ENCODE measurements at places on chromosomes 7 and 10.

DNA sequence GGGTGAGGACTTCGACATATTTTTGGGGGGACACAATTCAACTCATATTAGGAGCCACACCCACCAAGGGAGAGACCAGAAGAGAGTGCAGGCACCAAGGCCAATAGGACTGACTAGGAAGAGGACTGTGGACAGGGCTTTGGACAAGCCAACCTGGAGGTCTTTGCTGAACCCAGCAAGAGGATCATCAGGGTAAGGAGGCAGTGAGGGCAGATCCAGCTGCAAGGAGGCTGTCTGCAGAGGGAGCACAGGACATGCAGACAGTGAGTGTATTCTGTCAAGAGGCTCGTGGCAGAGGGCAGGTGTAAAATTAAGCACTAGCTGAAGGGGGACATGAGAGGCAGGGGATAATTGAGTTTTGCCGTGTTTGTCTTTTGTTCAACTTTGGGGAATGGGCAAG lies 83.4 kb upstream of the MGMT start:
- no peak for DNase-seq

DNA sequence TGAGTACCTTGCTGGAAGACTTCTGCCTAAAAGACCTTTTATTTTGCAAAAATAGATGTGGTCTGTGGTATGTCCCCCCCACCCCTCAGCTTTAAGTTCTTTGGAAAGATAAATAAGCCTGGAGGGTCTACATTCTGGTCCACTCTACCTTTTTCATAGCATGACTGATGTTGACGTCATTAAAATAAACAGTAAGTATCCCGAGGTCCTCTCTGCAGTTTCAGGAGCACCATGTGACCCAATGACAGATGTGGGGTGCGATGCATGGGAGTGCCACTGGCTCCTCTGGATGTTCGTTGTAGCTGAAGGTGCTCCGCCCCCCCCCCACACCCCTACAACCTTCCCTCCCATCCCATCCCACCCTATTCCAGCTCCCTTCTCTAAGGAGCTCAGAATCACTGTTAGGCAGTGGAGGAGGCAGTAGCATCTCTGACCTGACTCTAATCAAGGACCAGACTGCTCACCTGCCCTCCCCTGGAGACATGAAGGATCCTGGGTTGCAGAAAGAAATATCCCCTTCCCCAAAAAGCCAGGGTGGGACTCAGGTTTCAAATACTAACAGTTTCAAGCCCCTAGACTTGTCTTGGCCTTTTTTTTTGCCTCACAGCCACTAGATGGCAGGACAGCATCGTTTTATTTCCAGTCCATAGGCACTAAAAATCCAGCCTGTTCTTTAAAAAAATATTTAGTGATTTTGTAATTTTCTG lies 25.1 kb downstream of the CASP7 start:
- no peak for DNase-seq

GRCh38 chr10:86438091-86438749 lies 71.6 kb upstream of the GRID1 start:
- no peak for DNase-seq

DNA sequence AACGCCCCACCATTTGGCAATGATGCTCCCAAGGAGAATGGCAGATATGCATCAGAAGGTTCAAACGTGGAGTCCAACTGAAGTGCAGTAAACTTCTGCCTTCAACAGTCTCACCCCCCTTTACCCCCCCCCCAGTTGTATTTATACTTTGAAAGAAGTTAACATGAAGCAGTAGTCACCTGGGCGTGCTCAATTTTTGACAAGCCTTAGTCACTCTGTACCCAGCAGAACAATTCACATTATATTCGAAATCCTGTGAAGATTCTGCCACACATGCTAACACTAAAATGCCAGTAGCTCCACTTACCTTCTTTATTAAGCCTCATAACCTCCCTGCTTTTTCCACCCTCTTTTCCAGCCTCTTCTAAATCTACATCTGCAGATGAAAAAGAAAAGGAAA lies 894 bp downstream of the ATXN7L1 start:
- DNase-seq = no peak

DNA sequence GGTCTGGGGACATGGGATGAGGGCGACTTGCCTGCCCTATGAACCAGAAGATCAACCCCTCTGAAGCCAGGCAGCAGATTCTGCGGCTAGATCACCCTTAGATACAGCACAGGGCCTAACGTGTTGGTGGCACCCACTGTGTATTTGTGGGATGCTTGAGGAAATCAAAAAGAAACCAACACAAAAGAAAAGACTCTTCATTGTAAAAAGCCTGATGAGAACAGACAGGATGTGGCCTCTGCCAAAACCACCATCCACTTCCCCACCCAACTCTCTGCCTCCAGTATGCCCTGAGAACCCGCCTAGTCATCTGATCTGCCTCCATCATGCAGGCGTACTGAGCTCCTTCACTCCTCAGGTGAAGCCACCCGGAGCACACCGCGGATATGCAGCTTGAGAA lies 97.2 kb upstream of the INSYN2A start:
- DNase-seq = no peak

GRCh38 chr7:135920478-135920877 lies 56.7 kb downstream of the MTPN start:
- DNase-seq = no peak

DNA sequence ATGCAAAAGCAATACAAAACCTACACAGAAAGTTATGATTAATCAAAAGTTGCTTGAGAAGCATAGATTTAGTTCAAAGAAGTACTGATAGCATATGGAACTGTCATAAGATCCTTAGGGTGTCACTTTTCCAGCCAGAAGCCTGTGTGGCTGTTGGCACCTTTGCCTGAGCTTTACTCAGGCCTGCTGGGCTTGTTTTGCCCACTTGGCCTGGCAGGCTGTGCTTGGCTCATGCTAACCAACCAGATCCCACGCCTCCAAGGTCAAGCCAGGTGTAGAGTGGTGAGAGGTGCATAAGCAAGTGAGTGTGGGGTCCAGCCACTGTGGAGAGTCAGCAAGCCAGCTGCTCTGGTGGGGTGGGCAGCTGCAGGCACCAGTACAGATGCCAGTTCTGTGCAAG lies 12.0 kb upstream of the LIPA start:
- no peak for DNase-seq

- DNase-seq = no peak
These were observed 175.3 kb downstream of the DIP2C start for GRCh38 chr10:514137-514671.

- no peak for DNase-seq
These were observed 1.4 kb downstream of the JCAD start for GRCh38 chr10:30057894-30058556.

GRCh38 chr10:79982362-79982800 lies 33.5 kb upstream of the SFTPD start:
- DNase-seq = no peak

DNA sequence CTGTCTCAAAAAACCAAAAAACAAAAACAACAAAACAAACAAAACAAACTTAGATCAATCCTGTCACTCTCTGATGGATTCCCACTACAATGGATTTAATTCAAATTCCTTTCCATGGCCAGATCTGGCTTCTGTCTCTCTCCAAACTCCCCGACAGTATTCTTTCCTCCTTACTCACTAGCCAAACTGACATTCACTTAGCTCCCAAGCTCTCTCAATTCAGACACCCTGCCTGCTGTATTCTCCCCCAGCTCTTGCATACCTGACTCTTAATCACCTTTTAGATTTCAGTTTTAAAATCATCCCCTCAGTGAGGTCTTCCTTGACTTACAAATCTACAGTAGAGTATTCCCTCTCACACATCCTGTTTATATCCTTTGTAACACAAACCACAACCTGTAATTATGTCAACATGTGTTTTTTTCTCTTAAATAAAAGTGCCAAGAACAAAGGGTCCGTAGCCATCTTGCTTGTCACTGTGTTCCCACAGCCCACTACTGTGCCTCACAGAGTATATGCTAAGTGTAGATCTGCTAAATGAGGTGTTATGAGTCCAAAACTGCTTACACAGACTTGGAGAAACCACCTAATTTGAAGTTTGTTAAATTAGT lies 14.4 kb downstream of the HERPUD2 start:
- DNase-seq = no peak
